ENCODE measurements at places on chromosomes 11 and 22.

- no peak for DNase-seq
These were observed 21.1 kb upstream of the CAPRIN1 start for GRCh38 chr11:34030382-34030781.

DNA sequence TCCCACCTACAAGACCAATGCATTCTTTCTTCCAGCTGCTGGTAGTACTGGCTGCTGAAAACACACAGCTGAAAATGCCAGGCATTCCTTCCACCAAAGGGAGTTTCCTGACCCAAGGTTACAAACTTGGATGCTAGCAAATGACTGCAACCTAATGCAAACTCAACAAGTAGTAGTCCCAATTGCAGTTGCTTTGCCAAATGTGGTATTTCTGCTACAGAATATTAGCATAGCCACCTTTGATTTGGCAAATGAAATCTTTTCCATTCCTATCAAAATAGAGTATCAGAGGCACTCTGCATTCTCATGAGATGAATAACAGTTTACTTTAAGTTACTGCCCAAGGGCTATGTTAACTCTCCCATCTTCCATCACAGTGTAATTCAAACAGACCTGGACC, 172.0 kb upstream of the ARHGAP42 start:
- DNase-seq = no peak

DNA sequence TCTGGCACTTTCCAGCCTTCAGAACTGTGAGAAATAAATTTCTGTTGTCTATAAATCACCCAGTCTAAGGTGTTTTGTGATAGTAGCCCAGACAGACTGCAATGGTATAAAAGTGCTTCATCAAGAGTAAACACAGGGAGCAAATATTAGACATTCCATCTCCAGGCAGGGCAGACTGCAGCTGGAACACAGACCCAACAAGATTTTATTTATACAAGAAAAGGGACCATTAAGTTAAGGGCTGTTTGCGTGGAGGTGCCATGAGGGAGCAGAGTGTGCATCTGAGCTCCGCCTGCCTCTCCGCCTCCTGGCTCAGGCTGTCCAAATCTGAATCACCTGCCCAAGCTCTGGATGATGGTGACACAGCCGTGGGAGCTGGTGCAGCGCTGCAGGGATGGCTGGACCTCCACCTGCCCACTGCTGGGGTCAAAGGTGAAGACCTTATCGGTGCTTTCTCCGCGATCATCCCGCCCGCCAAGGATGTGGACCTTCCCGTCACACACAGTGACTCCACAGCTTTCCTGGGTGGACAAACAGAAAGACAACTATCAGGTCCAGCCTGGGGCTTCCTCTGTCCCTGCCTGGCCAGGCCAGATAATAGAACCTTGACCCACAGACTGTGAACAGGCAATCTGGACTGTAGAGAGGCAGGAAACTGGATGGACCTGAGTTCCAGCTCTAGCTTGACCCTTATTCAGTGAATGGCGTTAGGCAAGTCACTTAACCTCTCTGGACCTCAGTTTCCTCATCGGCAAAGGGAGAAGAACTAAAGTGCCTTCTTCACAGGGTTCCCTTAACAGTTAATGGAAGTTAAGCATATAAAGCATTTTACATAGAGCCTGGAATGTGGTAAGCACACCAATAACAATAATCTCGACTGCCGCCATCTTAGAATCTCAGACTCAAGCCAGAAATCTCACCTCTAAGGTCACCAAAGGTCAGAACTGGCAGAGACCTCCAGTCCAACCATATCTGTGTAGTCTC, 10.5 kb downstream of the KLHL35 start:
- DNase-seq = no peak

DNA sequence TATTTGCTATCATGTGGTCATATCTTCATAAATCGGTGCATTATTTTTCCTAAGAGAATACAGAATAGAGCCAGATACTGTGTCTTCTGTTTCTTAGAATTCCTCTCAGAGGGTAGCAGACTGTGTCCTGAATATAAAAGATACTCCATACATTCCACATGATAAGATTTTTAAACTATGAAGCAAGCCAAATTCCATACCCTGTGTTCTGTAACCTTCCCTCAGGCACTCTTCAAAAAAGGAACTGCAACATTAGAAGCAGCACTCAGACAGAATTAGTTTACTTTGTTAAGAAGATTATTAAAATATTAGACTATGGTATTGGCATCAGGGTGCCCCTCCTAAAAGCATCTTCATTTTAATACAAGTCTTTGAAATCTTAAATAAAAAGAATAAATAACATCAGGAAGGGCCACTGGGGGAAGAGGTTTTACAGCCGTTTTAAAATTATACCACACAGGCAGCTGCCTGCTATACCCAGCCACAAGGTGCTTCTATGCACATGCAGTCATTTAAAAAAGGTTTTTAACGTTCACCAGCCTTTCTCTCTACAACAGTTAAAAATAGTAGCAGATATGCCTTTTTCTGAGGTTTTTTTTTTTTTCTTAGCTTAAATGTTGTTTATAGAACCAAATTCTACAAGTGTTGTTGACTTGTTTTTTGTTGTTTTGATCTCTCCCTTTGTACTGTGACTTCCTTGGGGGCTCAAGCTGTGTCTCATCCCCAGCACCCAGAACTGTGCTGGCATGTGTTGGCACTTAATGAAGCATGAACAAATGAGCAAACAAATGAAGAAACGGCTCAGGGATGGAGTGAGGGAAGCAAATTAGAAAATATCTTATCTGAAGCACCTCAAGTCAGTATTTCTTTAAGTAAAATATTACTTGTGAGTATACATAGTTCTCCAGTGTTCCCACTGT, 54.7 kb upstream of the CCDC89 start:
- DNase-seq = no peak

GRCh38 chr11:124839972-124840621, 25.1 kb upstream of the ROBO3 start:
- no peak for DNase-seq

DNA sequence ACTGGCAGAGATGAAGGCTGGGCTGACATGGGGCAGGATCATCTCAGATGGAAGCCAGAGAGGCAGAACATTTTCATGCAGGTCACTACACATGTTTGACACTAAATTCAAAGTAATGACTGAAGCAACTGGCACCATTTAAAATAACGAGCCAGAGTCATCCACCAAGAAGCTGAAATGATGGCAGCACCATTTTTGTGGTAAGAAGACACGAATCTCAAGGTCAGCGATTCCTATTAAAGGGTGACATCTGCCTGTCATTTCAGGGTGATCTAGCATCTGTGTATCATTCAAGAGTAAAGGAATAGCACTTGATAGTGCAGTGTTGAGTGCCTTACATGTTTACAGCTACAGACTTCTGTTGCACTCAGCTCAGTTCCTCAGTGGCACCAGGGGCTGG, 113.4 kb upstream of the C11orf87 start:
- DNase-seq = no peak

GRCh38 chr22:30732426-30732825, 37.8 kb downstream of the OSBP2 start:
- DNase-seq = no peak

DNA sequence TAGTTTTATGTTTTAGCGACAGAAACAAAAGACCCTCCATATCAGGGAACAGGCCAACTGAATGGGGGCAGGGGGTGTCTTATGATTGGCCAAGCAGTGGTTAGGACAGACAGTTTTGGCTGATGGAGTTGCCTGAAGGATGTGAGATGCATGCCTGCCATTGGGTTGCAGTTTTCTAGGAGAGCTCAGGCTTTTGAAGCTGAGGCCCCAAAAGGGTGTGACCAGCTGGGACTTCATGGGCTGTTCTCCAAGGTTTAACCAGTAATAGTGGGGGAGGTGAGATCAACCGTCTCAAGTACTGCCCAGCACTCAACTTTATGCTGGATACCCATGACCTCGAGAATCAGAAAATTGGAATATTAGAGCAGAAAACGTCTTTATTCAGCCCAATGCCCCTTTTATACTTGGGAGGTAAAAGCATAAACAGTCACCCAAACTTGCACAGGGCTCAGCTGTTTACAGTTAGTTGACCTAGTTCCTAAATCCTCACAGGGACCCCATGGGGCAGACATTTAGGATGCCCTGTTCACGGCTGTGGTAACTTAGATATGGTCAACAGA, 13.5 kb downstream of the DTX4 start:
- no peak for DNase-seq

DNA sequence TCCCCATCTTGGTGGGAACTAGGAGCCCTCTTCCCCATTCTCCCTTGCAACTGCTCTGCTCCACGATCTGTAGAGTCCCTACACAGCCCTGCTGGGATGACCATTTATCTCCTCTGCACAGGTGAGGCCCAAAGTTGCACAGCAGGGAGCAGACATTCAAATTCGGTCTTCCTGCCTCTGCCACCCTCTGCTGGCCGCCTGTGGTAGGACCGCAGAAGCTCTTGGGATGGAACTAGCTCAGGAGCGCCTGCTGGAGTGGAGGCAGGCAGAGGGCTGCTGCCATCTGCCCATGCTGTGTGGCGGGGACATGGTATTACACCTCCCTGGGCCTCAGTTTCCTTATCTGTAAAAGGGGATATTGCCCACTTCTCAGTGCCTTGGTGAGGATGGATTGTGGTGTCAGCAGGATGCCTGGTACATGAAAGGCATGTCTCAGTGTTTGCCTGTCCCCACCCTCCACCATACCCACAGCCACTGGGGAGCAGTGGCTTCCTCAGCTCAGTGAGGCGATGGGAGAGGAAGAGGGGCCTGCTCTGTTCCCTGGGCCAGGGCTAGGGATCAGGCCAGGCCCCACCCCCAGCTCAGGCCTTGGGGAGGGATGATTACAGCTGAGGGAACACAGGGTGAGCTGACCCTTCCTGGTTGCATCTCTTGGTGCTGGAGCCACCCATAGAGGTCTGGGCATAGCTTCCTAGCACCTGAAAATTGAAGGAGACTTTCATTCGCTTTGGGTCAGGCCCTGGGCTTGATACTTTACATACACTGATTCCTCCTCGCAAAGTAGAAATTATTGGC, 11.3 kb upstream of the OMP start:
- DNase-seq = peak; percentile 89

GRCh38 chr11:45812581-45813548, 7.9 kb downstream of the SLC35C1 start:
- DNase-seq = no peak

GRCh38 chr11:79592824-79593223, 152.0 kb upstream of the TENM4 start:
- no peak for DNase-seq

DNA sequence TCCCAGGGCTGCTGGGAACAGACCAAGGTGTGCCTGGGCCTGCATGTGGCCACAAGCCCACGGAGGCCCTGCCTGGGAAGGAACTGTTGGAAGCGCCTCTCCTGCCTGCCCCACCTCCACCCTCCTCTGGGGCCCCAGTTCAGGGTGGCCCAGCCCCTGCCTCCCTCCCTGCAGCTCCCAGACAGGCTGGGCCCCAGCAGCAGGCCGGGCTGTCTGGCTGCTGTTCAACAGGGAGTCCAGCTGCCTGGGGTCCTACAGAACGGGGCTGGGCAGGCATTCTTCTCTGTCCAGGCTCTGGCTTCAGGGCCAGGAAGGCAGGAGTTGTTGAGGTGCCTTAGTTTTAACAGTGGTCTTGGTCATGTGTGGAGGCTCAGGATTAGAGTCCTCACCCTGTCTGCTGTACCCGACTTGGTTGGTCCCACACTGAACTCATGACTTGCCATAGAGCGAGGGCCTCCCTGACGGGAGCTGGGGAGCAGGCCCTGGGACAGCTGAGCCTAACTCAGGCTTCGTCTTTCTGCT, 11.8 kb downstream of the PRDM11 start:
- no peak for DNase-seq

GRCh38 chr22:42336527-42337227, 66.2 kb upstream of the TCF20 start:
- DNase-seq = no peak

DNA sequence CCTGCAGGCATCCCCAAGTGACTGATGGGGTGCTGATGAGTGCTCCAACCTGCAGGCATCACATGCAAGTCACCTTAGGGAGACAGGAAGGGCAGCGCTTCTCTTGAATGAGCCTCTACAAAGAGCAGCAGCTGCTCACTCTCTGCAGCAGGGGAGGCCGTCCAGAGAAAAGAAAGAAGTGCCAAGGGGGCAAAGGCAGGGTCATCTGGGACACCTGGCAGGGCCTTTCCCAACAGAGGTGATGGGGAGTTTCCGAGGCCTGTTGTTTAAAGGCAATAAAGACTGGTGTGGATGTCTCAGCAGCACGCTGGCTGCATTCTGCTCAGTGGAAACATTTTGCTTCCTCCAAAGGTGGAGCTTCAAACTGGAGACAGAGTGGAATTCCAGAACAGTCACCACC, 113.7 kb downstream of the ETS1 start:
- DNase-seq = no peak

GRCh38 chr11:107752949-107753822, 41.3 kb upstream of the SLN start:
- no peak for DNase-seq

DNA sequence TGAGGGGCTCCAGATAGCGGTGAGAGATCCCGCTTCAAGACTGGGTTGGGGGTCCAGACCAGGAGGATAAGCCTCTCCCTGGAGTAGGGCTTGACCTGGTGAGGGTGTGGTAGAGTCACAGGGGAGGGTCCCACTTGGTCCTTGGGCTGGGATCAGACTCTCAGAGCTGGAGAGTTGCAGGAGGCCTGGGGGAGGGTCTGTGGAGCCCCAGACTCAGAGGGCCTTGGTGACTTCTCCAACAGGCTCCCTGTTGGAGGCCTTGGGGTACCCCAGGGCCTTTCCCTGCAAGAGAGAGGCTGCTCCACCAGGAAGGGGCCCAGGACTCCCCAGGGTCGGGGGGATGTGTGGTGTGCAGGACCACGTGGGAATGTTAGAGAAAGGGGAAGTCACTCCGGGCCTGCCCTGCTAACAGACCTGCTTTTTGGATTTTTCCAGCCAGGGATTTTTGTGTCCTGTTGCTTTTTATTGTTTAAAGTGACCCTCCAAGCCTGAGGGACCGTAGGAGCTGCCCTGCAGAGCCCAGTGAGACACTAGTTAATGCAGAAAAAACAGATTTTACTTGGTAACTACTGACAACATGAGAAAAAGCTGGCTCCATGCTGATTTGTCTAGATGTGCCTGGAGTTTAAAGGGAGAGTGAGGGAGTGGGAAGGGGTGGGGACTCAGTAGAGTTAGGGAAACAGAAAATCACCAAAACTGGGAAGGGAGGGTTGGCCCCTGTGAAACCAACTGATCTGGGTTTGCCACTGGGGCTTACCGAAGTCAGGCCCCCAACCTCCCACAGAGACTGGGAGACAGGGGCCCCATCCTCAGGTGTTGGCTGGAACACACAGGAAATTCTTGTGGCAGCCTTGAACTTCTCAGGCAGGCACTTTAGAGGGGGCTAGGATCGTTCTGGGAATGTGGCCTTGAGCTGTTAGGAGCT, 801 bp upstream of the TXNRD2 start:
- DNase-seq = peak; percentile 53

DNA sequence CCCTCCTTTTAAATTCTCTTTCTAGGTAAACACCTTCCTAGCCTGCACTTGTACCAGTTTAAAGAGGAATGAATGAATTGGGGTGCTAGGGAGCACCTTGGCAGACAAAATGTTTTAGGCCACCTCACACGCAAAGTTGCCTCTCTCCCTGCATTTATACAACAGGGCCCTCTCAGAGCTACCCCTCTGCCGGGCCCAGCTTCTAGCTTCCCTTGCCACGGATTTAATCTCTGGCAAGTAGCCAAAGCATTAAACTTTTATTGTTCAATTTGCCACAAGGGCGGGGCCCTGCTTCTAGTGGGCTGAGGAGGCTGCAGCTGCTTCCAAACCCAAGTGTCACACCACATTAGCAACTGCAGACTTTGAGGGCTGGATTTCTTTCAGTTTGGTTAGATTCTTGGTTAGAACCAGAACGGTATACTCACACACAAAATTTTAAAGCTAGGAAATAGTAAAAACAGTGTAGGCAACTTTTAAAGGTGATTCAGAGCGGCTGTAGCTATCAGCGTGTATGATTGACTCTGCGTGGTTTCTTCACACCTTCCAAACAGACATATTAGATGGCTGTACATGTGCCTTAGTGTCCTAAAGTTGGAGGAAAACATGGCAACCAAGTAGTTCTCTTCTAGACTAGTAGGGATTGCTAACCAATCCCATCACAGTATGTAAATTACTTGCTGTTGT, 6.5 kb downstream of the KREMEN1 start:
- DNase-seq = no peak

All from stimulated activated CD8-positive, alpha-beta memory T cell treated with anti-CD3 and anti-CD28 coated beads, Interleukin-4, amount 100 ng/mL, for 48 hours (primary cell).